CD4-positive, alpha-beta T cell treated with Interleukin-6 for 4 hours (primary cell): ENCODE measurements at places on chromosomes 13 and 19.
A peak's percentile ranks its signal among the peaks of the same experiment; 100 is the strongest.

DNA sequence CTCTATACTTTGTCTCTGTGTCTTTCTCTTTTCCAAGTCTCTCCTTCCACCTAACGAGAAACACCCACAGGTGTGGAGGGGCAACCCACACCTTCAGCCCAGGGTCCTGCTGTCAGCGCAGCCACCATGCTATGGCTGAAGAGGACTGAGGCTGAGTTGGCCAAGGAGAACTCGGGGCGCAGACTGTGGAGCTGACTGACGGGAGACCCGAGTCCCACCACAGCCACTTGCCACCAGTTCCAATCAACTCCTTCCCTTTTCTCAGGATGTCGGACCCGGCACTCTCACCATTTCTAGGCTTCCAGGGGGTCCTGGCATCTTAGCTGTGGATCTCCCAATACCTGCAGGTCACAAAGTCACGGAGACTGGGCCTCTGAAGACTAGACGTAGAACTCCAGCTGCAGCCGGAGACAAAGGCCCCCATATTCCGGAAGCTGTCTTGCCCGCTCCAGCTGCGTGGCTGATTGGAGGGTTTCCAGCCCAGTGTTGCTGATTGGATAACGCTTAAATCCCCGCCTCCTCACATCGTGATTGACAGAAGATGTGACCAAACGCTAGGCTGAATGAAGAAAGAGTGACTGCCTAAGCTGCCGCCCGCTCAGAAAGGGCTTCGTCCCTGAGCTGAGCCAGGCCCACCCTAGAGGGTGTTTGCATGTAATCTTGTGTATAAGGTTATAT lies 63.6 kb downstream of the ZNF429 start:
- DNase-seq = peak; percentile 89

- DNase-seq = no peak
These were observed 75.5 kb upstream of the MEDAG start for GRCh38 chr13:30830638-30830965.

GRCh38 chr13:32261567-32261966 lies 53.6 kb downstream of the ZAR1L start:
- no peak for DNase-seq

DNA sequence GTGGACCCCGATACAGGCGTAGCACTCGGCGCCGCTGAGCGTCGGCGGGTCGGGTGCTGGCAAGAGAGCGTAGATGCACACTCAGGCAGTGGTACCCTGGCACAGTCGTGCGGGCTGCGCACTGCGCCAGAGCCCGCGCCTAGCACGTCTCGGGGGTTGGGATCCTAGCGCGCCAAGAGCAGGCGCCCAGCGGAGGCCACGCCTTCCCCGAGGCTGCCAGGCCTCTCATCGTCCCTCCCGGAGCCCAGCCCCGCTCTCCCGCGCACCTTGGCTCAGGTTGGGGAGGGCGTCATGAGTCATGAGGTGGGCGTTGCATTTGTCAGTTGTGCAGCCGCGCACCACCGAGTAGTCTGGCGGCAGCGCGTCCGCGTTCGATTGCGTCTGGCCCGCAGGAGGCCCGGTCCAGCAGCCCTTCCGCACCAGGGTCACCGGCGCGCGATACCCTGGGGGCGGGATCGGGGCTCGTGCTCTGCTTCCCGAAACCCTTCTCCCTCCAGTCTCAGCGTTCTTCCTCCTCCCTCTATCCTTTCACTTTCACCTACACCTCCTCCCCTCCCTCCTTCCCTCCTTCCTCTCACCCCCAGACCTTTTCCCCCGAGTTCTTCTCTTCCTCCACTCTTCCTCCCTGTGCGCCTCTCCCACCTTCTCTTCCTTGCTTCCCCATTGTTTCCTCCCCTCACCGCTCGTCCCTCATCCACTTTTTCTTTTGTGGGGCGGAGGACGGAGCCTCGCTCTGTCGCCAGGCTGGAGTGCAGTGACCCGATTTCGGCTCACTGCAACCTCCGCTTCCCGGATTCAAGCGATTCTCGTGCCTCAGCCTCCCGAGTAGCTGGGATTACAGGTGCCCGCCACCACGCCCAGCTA lies 3.5 kb downstream of the LYPD5 start:
- peak; percentile 81 for DNase-seq

DNA sequence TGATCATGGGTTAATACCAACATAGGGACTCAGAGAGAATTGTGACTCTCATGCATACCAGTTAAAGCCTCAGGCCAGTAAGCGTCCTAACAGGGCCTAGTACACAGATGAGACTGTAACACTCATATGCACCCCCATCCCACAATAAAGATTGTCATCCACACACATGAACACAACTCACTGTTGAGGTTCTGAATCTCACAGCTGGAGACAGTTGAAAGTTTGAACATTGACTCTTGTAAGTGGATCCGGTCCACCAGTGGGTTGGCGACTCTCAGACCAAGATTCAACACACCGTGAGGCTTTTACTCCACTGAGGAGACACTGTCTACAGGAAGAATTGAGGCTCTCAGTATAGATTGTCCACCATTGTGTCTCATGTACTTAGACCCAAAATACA lies 88.1 kb downstream of the ZNF429 start:
- DNase-seq = no peak

GRCh38 chr19:1079566-1080111 lies 12.7 kb downstream of the ARHGAP45 start:
- peak; percentile 86 for DNase-seq

- peak; percentile 77 for DNase-seq
These were observed at the start of gene RASA3 for GRCh38 chr13:114132419-114133121. RASA3 (minus strand) TSS chr13:114132623; CDS start chr13:114132489, 134 bp downstream.

- DNase-seq = peak; percentile 10
These were observed 5.9 kb downstream of the RTBDN start for GRCh38 chr19:12828494-12828893.

GRCh38 chr19:956766-957440 lies 27.2 kb upstream of the WDR18 start:
- DNase-seq = no peak

DNA sequence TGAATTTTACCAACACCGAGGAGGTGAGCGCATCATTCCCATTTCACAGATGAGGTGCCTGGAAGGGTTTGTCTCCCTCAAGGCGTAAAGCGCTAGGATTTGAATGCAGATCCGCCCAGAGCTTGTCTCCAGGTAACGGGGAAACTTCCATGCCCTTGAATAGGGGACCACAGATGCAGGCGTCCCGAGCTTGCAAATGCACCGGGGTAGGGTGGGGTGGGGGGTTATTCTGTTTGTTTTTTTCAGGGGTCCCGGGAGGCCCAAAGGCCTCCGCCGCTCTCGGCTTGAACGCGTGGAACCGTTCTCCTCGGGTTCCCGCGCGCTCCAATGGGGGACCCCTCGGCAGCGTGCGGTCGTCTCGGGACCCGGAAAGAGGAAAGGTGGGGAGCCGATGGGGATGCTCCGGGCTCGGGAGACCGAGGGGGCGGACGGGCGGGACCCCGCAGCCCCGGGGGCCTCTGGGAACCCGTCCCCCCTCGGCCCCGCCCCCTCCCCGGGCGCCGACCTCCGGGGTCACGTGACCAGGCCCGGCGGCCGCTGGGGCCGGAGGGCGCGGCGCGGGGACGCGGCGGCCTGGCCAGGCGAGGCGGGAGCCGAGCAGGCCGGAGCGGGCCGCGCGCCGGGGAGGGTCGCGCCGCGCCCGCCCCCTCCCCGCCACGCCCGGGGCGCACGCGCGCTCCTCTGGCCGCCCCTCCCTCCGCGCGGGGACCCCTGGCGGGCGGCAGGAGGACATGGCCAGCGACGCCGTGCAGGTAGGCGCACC lies at the start of gene PKN1:
TSS of gene PKN1 (plus strand) at position 516 of the 763 bp plus-strand sequence. CDS start at position 732, 216 bp downstream.
- peak; percentile 63 for DNase-seq

DNA sequence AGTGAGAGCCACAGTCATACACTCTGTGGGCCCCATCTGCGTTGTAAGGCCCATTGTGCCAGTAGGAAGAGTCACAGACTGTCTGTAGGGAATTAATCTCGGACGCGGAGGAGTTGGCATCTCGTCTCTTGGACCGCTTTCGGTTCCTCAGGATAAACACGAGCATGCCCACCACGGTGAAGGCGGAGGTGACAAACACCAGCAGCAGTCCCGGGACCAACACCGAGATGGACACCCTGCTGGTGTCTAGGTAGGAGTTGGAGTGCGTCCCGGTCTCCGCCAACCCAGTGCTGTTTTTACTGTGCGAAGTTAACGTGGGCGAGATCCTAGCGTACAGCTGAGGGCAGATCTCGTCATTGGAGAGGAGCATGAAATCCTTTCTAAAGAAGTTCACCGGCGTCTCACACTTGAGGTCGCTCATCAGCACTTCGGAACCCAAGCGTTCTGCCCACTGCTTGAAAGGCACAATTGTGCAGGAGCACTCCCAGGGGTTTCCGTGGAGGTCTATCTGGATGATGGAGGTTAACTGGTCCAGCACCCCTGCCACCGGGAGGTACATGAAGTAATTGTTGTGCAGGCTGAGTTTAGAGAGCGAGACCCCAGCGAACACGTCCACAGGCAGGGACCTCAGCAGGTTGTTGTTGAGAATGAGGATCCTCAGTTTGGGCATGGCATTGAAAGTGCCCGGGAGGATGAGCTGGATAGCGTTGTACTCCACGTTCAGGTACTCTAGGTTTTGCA lies 2.7 kb downstream of the SLITRK1 start:
- DNase-seq = no peak

DNA sequence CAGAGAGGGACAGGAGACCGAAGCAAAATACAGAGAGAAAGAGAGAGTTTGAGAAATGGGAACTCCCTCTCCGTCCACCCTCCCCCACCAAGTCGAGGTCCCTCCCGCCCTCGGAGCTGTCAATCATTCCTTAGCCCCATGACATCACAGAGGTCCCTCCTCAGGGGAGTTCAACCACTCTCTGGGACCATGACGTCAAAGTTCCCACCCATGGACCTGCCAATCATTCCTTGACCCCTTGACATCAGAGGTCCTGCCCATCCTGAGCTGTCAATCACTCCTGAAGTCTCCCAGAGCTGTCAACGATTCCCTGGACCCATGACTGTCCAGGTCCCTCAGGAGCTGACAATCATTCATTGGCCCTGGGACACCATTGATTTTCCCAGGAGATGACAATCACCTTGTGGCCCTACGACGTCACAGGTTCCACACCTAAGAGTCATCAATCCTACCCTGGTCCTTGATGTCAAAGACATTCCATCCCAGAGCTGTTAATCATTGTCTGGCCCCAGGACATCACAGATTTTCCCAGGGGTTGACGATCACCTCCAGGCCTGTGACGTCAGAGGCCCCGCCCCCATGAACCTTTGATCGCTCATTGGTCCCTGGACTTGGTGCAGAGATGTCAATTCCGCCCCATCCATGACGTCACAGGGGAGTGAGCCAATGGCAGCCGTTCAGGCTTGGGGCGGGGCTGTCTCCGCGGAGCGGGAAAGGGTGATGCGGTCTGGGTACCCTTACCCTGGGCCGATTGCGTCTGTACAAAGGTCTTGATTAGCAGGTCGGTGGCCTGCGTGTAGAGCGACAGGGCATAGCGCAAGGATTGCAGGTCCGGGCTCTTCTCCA lies 61.7 kb downstream of the COLGALT1 start:
- no peak for DNase-seq

DNA sequence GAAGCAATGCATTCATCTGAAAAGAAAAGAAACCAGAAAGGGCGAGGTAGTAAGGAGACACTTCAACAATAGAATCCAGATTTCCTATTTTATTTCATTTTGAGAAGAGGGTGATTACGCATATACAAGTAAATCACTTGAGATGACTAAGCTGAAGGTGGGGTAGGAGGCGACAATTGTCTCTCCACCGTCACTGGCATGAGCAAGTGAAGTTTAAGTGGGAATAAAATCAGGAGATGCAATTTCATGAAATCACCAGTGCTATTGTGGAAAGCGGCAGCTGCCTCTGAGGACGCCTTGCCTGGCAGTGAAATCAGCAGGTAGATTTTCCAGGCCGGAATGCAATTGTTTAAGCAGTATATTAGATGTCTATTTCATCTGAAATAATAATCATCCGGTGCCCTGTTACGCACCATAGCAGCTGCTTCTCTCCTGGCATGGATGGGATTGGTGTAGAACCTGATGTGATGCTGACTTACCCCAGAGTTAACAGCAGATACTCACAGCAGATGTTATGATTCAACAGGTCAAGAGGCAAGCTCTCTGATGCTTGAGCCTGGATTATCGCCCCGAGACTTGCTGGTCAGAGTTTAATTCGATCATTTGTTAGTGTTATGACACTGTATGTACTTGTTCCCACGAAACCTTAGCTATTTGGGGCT lies 64.3 kb downstream of the RASL11A start:
- no peak for DNase-seq

DNA sequence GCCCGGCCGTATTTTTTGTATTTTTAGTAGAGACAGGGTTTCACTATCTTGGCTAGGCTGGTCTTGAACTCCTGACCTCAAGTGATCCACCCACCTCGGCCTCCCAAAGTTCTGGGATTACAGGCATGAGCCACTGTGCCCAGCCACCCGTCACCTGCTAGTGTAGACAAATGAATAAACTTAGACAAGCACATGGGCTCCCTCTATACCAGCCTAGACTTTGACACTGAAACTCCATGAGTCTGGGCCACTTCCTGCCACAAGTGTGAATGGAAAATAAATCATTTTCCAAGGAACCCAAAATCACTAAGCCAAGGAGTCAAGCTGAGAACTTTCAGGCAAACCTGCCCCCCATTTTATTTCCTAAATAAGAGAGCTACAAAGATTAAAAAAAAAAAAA lies 27.0 kb upstream of the TPT1 start:
- peak; percentile 28 for DNase-seq

GRCh38 chr13:86201477-86201876 lies 402.3 kb upstream of the SLITRK6 start:
- DNase-seq = no peak

DNA sequence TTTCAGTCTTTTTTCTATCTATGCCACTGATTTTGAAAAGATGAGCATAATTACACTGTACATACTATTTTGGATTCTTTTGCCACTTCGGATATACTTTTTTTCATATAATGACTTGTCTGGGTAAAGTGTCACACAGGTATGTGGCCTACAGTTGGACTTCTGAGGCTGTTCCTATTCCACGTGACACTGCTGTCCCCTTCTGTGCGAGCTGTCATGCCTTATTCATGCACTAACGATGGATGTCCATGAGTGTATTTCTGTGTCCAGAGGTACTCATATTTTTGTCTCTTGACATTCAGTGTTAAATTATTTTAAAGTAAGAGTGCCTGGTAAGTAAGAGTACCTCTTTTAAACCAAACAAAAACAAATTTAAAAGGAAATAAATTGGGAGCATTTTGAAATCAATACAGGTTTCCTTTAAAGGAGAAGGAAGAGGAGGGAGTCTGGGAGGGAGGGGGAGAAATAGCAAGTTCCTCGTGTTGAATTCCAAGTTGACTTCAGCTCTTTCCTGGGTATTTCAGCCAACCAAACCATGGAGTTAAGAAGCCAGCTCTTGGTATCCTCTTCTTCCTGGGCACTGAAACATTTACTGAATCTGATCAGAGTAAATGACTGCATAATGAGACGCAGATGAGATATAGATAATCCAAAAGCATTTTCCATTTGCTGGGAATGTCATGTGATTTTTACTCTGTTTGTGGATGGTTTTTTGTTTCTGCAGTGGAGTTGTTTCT lies 61.3 kb downstream of the TNFRSF19 start:
- DNase-seq = no peak
